ENCODE measurements at places on chromosomes 4 and X.

- no peak for DNase-seq
Observed at GRCh38 chr4:42927946-42928345, 35.4 kb downstream of the GRXCR1 start.

GRCh38 chr4:85777908-85778631 is 303.1 kb downstream of the ARHGAP24 start:
- no peak for DNase-seq

DNA sequence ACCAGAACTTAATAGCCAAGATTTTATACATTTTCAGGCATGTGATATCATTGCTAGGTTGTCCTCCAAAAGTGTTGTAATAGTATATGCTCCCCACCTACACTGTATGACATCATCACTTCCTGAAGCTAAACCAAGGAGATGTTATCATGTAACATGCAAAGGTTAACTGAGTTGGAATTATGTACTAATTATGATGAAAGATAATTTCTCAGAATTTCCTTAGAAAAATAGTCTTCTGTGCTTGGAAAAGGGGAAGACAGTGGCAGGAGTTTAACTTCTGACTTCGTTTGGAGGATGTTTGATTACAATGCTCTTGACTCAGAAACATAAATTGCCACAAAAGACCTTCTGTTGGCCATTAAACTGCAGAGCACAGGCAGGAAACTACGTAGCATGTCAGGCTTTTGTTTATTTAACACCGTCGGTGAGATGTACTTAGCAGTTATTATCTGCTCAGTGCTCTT is 83.6 kb upstream of the GUCY1A1 start:
- no peak for DNase-seq

DNA sequence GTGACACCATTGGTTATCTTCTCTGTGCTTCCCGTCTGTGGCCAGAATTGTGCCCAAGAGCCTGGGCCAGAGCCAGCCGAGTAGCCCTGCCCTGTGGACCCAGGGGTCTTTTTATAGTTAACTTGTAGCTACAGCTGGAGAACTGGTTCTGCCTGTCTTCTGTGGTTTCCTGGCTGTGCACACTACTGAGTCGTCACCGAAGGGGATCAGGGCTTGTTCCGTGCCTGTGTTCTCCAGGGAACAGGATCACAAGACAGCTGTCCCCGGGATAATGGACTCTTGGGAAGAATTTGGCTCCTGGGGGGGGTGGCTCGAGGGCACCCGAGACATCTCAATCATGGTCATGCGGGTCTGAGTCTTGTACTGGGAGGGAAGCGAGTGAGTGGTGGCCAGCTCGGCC is 22.1 kb upstream of the OPN1LW start:
- DNase-seq, result no peak

GRCh38 chr4:8227201-8227770 is 28.2 kb downstream of the SH3TC1 start:
- no peak for DNase-seq

DNA sequence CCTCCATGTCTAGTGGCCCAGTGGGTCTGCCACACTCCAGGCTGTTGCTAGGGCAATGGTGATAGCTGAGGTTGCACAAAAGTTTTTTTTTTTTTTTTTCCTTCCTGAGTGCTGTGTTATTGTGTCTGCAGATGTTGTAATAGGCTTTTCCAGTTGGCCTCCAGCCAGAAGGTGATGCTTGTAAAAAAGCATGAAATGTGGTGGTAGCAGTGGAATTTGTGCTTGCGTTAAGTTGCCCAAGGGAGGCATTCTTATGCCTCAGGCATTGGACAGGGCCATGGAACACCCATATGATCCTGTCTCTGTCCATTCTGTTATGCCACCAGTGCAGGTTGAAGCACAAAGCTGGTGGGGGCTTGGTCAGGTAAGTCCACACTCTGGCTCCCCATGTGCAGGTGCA is 660.5 kb upstream of the SPANXN1 start:
- no peak for DNase-seq

Data from GM12891 (cell line).